Activated naive CD8-positive, alpha-beta T cell treated with anti-CD3 and anti-CD28 coated beads, Interleukin-2, amount 10 ng/mL, durations not matched to agents 7 days and 5 days (primary cell): ENCODE measurements at places on chromosomes 5 and 9. TPM values are rescaled to one million over a fixed set of nuclear protein-coding genes. Genes with fewer than 3 reads are reported as not detected.

Gene TAF11L10
- not detected for total RNA-seq

GRCh38 chr9:35731415-35732184 lies 395 bp downstream of the TLN1 start:
- H3K4me1 ChIP-seq, result peaks cover 21% of the 10 kb centered on the region
- H3K27me3 ChIP-seq, result no peaks in the 10 kb centered on the region
- H3K27ac ChIP-seq, result peak overlapping the region; percentile 92
- H3K4me3 ChIP-seq, result no peak overlapping the region
- DNase-seq, result no peak

- H3K27me3 ChIP-seq, result peaks cover 4% of the 10 kb centered on the region
- peaks cover 7% of the 10 kb centered on the region for H3K4me1 ChIP-seq
- no peak overlapping the region for H3K27ac ChIP-seq
- DNase-seq, result no peak
- no peaks in the 10 kb centered on the region for H3K36me3 ChIP-seq
Observed at GRCh38 chr9:37986771-37987258, 82.2 kb downstream of the SHB start.

- no peak for DNase-seq
- H3K27me3 ChIP-seq, result no peaks in the 10 kb centered on the region
- H3K36me3 ChIP-seq, result no peaks in the 10 kb centered on the region
- H3K4me1 ChIP-seq, result peaks cover 2% of the 10 kb centered on the region
- no peak overlapping the region for H3K27ac ChIP-seq
- H3K4me3 ChIP-seq, result no peak overlapping the region
Observed at GRCh38 chr5:107871023-107871422, 200.3 kb upstream of the EFNA5 start.

GRCh38 chr5:56527174-56527573 lies 288.2 kb upstream of the MAP3K1 start:
- no peak overlapping the region for H3K4me3 ChIP-seq
- no peaks in the 10 kb centered on the region for H3K27me3 ChIP-seq
- peaks cover 1% of the 10 kb centered on the region for H3K4me1 ChIP-seq
- no peak overlapping the region for H3K27ac ChIP-seq

GRCh38 chr9:135745189-135745588 lies 43.2 kb downstream of the KCNT1 start:
- DNase-seq, result no peak
- no peak overlapping the region for H3K4me3 ChIP-seq
- H3K27ac ChIP-seq, result no peak overlapping the region

GRCh38 chr9:132141344-132141947 lies 20.4 kb upstream of the NTNG2 start:
- H3K27me3 ChIP-seq, result peaks cover 55% of the 10 kb centered on the region
- no peak overlapping the region for H3K27ac ChIP-seq
- peak overlapping the region; percentile 72 for H3K4me3 ChIP-seq

GRCh38 chr9:89427621-89428221 lies 70.2 kb downstream of the SEMA4D start:
- DNase-seq, result peak; percentile 56
- peaks cover 80% of the 10 kb centered on the region for H3K4me1 ChIP-seq
- no peaks in the 10 kb centered on the region for H3K27me3 ChIP-seq
- peak overlapping the region; percentile 49 for H3K4me3 ChIP-seq
- peaks cover 22% of the 10 kb centered on the region for H3K36me3 ChIP-seq
- H3K27ac ChIP-seq, result peak overlapping the region; percentile 86

DNA sequence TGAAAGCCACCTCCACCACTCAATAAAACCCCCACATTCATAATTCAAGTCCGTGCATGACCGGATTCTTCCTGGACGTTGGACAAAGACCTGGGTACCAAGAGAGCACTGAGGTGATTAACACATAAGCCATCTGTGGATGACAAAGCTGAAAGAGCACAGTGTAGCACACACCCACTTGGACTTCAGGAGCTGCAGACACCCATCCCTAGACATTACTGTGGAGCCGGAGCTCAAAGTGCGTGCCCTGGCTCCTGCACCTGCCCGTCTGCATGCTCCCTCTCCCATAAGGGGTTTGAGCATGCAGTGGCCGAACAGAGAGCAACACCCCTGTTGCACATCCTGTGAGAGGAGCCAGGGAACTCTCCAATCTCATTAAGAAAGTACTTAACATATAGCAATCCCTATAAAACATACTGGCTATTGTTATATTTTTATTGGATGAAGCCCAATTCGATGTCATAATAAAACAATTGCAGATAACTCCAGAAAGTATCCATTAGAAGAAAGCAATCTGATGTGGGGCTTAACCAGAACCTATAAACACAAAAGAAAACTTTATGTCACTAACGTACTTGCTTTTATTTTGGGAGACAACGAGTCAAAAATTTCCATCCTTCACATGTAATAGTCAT lies 1174.2 kb upstream of the C9orf72 start:
- H3K27ac ChIP-seq, result no peak overlapping the region
- DNase-seq, result no peak
- no peaks in the 10 kb centered on the region for H3K27me3 ChIP-seq
- no peaks in the 10 kb centered on the region for H3K36me3 ChIP-seq
- no peak overlapping the region for H3K4me3 ChIP-seq

GRCh38 chr5:154647761-154648145 lies 107.4 kb upstream of the LARP1 start:
- peaks cover 12% of the 10 kb centered on the region for H3K4me1 ChIP-seq
- H3K36me3 ChIP-seq, result no peaks in the 10 kb centered on the region
- peaks cover 6% of the 10 kb centered on the region for H3K27me3 ChIP-seq
- peak overlapping the region; percentile 69 for H3K27ac ChIP-seq

GRCh38 chr5:19885040-19885824 lies 102.8 kb downstream of the CDH18 start:
- no peaks in the 10 kb centered on the region for H3K36me3 ChIP-seq
- H3K4me3 ChIP-seq, result no peak overlapping the region
- no peaks in the 10 kb centered on the region for H3K4me1 ChIP-seq
- no peaks in the 10 kb centered on the region for H3K27me3 ChIP-seq
